Central memory CD8-positive, alpha-beta T cell (primary cell): ENCODE measurements at places on chromosomes 5 and 9.

DNA sequence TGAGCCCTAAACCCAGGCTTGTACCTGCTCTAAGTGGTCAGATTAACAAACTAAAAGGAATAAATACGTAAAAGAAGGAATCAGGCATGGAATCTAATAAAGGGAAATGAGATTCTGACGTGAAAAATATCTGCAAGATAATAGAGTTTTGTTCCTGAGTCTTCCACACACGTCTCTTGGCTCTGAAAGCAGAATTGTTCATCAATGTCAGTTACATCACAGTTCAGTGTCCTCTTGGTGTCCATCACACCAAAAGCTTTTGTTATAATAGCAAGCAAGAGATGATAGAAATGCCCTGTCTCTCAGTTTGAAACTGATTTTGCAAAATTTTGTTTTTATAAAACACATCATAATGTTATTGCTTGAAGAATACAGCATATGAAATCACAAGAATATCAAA, 34.7 kb upstream of the NMUR2 start:
- no peak for DNase-seq

- no peak for DNase-seq
Measured at GRCh38 chr9:136952876-136953770, 1.1 kb downstream of the LCN12 start.

DNA sequence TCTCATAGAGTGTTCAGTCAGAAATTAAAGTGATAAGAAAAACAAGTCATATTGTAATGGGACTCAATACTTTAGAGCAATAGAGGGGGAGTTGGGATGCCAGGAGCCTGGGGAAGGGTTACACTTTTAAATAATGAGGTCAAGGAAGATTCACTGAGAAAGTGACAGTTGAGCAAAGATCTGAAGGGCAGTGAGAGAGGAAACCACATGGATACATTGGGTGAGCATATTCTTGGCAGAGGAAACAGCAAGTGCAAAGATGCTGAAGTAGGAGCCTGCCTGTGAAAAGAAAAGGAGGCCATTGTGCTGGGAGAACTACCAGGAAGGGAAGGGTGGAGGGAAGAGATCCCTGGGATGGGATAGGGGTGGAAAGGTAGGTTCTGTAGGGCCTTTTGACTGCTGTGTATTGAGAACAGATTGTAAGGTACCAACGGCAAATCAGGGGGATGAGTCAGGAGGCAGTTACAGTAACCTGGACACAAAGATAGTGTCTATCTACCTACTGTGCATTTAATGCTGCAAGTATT, 79.4 kb downstream of the PAM start:
- no peak for DNase-seq

- no peak for DNase-seq
Measured at GRCh38 chr9:106862821-106863720, at the start of gene ZNF462. Gene ZNF462, plus strand, starts transcription at chr9:106863166. Its CDS starts 60,218 bp downstream, at chr9:106923384.

DNA sequence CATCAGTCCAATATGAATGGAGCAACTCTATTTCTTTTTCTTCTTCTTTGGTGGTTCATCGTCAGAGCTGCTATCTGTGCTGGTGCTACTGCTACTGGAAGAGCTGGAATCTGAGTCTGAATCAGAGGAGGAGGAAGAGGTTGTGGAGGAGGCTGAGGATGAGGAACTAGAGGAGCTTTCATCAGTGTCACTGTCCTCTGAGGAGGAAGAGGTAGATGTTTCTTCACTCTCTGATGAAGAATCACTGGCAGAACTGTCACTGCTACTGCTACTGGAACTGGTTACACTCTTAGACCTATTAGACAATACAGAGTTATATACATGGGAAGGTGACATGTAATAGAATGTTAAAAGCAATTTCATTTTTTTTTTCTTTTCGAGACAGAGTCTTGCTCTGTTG, 27.8 kb downstream of the ZCCHC10 start:
- DNase-seq: no peak

- no peak for DNase-seq
Measured at GRCh38 chr5:154059583-154059982, 20.8 kb downstream of the MFAP3 start.

DNA sequence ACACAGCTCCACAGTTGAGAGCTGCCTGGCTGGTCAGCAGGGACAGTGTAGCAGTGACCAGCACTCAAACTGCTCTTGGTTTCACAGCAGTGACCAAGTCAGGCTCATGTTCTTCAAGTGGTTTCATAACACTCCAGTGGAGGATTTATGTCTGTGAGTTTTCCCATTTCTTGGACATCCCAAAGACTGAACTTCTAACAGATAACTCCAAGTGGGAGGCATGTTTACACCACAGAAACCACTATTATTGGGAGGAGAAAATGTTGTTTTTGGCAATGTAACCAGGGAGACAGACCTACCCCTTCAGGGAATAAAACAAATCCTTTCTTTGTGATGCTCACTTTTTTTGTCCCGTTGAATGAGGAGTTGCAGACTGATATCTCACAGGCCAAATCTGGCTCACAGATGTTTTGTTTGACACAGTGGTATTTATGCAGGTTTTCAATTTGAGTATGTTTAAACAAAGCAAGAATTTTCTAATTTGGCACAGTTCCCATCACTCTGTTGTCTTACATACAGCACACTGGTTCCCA, 141.5 kb downstream of the RMI1 start:
- DNase-seq: no peak

DNA sequence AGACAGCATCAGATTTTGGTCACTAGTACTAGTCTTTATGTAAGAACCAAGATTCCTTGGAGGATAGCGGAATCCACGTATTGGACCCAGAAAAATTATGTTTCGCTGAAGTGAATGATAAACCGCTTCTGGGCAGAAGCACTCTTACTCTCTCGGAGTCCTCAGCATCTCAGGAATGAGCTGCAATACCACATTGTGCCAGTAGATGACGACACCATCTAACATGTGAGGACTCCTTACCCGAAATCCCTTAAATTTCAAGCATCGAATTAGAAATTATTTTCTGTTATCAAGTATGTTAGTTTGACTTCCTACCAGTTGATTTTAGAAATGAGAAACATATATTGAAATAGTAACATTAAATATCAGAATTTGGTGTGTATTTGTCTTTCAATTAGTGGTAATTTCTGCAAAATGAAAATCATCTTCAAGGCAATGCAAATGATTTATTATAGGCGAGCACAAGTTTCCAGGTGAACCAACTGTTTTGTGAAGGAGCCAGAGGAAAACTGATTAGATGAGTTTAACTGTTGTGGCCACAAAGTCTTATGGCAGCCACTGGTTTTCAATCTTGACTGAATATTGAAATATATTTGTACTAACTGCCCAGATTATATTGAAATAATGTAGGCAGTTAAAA, 66.0 kb upstream of the CAMK4 start:
- peak; percentile 72 for DNase-seq

GRCh38 chr5:55222092-55222984, 4.8 kb downstream of the MCIDAS start:
- DNase-seq: no peak

DNA sequence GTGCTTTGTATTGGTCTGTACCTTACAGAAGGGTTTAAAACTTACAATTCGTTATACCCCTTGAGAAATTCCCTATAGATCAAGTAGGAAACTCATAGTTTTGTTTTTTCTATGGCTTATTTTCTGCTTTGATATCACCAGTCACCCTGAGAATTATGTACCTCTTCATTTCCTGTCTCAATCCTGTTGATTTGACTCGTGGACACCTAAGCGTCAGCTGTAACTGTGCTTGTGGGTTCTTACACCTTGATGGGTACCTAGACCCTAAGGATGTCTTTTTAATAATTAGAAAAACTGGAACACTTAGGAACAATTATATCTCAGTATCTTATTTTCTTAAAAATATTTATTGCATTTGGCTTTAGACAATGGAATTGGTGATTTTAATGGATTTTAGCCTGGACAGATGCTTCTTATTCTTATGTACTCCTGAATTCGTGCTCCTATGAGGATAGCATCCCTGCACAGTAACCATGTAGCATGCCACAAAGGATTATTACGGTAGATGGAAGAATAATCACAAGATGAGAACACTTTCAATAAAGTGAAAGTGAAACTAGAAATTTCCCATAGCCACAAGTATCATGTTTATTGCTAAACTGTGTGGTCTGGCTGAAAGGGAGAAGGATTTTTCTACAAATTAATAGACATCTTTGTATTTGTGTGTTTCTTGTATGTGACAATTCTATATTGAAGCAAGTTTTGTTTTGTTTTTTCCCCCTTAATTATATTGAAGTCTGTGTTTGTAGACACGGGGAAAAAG, 1920.3 kb upstream of the WWC1 start:
- DNase-seq: no peak

- no peak for DNase-seq
Measured at GRCh38 chr9:137784641-137785513, 92.7 kb upstream of the CACNA1B start.

GRCh38 chr5:60701321-60701968, 1.5 kb upstream of the DEPDC1B start:
- DNase-seq: no peak

- no peak for DNase-seq
Measured at GRCh38 chr5:1208743-1209488, 7.5 kb downstream of the SLC6A19 start.

DNA sequence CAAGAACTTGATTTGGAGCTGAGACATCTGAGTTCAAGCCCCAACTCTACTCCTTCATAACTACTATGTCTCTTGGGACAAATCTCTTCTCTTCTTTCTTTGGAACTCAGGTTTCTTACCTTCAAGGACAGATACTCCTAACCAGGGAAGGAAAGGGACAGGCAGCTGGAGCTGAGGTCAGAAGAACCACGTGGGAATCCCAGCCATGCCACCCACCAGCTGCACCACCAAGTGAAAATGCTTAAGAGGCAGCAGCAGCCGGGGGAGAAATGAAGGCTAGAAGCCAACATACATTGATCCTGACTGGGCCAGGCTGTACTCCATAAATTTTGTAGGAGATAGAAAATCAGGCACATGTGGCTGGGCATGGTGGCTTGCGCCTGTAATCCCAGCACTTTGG, 9.6 kb upstream of the OR5C1 start:
- DNase-seq: no peak

- no peak for DNase-seq
Measured at GRCh38 chr5:139295346-139296057, 2.0 kb downstream of the MATR3 start.

- DNase-seq: no peak
Measured at GRCh38 chr5:92017776-92018175, 634.7 kb upstream of the ARRDC3 start.

DNA sequence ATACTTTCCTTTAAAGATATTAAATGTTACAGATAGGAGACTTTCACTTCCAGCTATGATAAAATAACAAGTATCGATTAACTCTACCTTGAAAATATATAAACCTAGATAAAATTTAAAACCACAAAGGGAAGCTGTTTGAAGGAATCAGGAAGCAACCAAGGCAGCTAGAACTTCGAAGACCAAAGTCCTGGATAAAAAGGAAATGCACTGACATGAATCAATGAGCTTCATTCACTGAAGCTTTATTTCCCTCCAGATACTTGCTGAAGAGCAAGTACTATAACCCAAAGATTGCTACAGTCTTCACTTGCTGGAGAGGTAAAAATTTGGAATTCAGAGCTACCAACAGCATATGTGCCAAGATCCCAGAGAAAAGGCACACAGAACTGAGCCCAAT, 144.1 kb downstream of the PIK3R1 start:
- no peak for DNase-seq
